GM04504 (cell line): ENCODE measurements at places on chromosomes 11 and 22.

DNA sequence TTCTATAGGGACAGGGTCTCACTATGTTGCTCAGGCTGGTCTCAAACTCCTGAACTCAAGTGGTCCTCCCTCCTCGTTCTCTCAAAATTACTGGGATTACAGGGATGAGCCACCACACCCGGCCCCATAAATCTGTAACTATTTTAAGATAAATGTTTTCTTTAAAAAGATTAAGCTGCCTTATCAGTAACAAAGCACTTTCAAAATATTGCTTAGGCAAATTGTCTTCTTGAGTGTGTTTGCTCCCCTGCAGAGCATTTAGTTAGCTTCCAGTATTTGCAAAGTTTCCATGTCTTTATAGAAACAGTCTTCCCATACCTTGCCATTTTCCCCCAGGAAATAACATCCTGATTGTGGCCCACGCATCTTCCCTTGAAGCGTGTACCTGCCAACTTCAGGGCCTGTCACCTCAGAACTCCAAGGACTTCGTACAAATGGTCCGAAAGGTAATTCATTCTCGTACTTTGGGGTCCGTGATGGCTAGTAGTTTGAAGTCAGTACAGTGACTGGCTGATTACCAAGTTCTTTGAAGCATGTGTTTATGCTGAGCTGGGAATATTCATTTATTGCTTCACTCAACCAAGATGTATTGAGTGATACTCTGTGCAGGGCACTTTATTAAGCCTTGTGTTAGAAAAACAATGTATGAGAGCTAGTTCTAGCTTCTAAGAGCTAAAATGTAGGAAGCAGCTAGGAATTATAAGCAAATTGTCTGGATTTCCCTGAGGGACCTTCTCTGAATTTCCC, 30.4 kb upstream of the CRTAM start:
- DNase-seq: no peak

- no peak for DNase-seq
Measured at GRCh38 chr11:38721586-38722315, 2123.7 kb upstream of the RAG2 start.

DNA sequence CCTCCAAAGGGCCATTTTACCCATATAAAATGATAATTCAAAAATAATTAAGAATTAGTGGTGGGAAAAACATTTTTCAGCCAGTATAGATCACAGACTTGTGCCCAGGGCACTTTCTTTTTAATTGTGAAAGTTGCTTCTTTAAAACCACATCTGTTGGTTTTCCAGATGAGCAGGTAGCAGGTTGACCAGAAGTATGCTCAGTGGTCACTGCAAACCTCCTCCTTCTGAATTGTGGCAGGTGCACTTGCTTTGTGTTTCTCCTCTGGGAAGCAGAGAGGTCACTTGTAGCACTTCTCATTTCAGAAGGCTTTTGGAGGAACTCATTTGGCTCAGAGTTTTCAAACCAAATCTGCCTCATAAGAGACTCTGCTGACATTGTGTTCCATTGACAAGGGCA, 24.6 kb upstream of the CWF19L2 start:
- DNase-seq: no peak

DNA sequence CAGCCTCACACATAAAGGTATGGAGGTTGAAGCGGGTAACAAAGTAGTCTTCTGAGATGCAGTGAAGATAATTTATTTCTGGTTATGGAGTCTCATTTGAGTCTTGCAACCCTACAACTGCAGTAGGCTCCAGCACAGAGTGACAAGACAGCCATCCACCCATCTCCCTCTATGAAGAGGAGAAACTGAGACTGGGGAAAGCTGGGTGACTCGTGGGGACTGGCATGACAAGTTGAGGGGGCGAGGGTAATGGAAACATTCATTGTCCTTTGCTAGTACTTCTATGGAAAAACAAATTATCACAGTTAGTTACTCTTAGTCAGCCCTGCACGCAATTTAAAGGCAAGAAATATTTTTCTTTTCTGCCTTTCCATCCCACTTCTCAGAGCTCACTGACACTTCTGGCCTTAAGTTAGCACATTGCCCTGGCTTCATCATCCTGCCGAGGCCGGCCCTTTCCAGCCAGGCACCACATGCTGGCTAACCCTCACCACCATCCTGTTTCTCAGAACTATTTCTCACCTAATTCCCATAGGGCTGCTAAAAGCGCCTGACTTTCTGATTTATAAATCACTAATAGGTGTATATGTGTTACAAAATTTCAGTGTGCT, 361.1 kb downstream of the ETS1 start:
- no peak for DNase-seq

DNA sequence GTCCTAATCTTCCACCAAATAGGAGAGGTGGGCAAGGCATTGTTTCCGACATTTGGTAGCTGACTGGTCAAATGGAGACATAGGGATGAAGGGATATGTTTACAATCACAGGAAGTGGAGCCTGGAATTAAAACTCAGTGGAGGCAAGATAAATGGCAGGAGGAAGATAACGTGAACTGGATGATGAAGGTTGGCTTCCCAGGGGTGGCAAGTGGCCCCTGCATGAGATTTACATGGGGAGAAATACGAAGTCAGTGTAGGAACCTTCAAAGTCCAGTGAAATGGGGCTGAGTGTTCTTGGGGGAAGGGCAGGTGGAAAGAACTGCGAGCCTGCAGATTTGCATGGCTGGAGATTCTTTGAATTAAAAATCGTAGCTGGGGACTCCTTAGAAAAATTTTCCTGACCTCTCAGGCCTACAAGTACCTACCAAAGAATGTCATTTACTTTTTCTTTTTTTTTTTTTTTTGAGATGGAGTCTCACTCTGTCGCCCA, 724 bp upstream of the FOXRED2 start:
- DNase-seq: no peak

DNA sequence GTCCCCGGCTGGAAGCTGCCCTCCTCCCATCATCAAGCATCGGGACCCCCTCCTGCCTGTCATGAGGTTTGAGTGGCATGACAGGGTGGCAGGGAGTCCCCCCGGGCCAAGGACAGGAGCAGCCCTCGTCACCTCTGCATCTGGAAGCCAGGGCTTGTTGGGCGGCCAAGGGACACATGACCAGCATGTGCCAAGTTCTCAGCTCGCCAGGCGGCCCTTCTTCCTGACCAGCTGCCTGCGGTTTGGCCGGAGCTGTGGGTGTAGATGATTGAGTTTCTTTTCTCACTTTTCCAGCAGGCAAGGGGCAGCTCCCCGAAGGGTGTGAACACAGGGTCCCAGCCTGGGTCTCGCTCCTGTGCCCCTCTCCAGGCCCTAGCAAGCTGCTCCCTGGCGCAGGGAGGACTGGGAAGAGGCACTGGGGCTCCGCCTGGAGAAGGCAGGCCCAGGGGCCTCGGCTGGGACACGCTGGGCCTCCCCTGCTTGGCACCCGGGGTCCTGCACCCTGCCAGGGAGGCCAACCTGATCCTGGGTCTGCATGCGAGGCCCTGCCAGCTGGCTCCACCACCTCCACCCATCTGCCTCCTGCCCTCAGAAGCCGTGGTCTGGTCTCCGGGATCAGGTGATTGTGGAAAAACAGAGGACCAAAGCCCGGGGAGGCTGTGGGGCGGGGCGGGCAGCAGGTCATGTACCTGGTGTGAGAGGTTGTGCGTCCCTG, 13.4 kb downstream of the ARHGAP8 start:
- no peak for DNase-seq

DNA sequence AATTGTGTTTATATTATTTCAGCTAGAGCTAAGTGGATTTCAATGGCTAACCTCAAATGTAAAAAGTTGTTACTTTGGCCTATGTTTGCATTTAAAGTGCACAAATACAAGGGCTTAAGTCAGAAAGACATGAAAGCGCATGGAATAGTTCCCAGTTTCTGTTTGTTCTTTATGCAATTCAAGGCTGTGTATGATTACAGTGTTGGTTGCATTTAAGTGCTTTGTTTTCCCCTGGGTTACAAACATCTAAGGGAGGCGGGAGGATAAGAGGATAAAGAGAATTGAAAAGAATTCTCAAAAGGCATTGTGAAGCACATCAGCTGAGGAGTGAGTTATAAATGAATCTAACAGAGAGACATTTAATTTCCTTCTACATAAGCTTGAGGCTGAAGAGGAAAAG, 453.4 kb downstream of the NTM start:
- DNase-seq: no peak

DNA sequence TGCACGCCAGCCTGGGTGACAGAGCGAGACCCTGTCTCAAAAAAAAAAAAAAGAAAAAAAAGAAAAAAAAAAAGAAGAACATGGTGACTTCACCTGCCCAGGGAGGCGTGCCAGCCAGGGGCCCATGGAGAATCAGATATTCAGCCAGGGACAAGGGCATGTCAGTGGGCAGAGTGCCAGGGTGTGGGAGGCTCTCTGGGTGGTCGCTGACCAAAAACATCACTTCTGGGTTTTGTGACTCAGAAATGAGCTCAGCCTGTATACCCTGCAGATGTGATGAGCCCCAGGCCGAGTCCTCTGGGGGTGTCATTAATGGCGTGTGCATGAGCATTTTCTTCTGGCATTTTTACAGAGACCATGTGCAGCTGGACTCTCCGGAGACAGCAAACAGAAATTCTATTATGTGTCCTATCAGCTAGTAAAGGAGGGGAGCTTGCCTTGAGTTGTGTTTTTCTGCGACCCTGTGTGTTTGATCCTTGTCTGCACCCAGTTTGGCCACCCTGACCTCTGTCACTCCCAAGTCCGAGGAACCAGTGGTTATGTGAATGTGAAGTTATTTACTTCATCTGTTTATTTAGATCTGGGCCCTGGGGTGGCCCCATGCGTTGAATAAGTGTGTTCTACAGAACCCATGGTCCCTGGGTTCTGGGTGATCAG, 53.6 kb downstream of the BCR start:
- DNase-seq: no peak

DNA sequence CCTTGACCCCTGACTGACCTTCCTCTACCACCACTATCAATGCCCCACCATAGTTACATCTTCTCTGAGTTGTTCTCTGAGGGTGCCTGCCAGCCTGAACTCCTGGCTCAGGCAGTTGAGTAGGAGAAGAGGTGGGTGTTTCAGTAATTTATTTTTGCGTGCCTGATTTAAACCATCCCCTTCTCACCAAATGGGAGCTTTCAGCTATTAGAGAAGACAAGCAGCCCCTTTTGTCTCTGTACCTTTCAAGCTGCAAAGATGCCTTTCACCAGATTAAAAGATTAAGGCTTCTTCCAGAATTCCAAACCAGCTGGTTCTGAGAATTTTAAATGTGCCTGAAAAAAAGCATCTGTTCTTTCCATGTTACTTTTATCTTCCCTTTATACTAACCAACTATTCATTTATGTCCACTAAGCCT, 223.8 kb downstream of the FAM76B start:
- DNase-seq: no peak

- no peak for DNase-seq
Measured at GRCh38 chr11:64266339-64266738, 15.0 kb downstream of the PLCB3 start.
